ENCODE measurements at places on chromosomes 6 and 20.

GRCh38 chr6:92777146-92777740, 642.1 kb downstream of the EPHA7 start:
- peak; percentile 3 for DNase-seq

DNA sequence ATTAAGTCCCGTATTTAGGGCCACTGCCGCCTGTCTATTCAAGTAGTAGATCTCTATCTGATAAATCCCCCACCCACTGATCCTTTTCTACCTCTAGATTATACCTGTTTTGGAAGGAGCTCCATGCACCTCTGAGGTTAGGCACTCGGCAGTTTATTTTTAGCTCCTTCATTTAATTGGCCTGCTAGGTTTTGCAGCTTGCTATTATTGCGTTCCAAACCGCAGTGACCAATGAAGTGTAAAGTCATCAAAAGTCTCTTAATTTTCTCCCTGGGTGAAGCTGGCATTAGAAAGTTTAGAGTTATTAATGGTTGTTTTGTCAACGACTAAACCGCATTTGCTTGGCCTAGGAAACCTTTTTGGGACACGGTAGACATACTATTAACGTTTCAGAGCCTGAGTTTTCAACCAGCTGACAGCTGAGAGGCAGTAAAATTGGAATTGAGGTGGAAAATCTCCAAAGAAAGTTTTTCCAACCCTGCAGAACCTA, 60.0 kb downstream of the RFPL4B start:
- DNase-seq = no peak

- no peak for DNase-seq
These were observed 199.9 kb downstream of the CD83 start for GRCh38 chr6:14317387-14317970.

GRCh38 chr20:58700823-58701222, 8.2 kb downstream of the NPEPL1 start:
- no peak for DNase-seq

DNA sequence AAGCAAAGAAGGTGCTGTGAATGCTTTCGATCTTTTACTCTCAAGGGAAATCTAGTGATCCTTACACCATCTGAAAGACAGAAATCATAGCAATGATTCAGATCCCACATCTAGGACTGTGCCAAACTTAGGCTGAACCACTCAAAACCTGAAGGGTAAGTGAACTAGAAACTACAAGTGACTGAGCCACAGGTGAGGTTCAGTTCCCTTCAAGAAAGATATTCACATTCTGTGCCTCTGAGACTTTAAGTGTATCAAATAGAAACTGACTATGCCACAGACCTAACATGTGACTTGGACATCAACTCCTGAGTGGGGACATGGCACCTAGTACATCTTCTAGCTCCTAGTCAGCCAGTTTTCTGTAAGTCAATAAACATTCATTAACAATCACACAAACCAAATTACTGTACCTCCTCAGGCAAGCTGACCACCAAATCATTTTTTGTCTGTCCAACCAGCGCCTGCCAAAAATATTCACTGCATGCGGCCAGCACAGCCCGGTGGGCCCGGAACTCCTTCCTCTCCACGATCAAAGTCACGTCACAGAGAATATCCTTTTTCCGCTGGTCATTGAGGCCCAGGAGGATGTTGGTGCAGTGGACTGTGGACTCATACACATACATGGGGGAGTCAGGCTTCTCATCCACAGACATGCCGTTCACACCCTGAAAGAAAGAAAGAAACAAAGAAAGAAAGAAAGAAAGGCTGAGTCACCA, 114.1 kb downstream of the GJA10 start:
- no peak for DNase-seq
